ENCODE measurements at places on chromosomes 11 and 22. TPM values are rescaled to one million over a fixed set of nuclear protein-coding genes. Genes with fewer than 3 reads are reported as not detected.

The HBG2 gene
- not detected for total RNA-seq

The SERPINH1 gene
- 266 TPM for total RNA-seq

DNA sequence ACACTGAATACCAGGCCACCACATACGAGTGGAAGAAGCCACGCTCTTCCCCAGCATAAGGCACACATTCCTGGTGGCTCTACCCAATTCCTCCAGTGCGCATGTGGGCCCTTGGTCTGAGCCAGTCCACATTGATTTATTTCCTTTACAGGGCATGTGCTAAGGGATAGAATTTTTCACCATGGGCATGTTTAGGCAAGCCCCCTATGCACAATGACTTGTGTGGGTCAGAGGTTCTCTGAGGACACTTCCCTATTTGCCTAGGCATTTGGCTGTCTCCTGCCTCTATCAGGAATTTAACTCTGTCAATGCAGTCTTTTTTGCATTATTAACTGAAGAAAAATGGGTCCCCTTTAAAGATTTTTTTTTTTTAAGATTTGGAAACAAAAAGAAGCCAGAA is 718.1 kb downstream of the NTM start:
- no peaks in the 10 kb centered on the region for H3K4me1 ChIP-seq
- H3K36me3 ChIP-seq = no peaks in the 10 kb centered on the region
- no peak for DNase-seq
- no peak overlapping the region for H3K4me3 ChIP-seq
- H3K27ac ChIP-seq = no peak overlapping the region

- no peak overlapping the region for H3K27ac ChIP-seq
- no peak overlapping the region for H3K4me3 ChIP-seq
- no peaks in the 10 kb centered on the region for H3K27me3 ChIP-seq
- no peaks in the 10 kb centered on the region for H3K4me1 ChIP-seq
- DNase-seq = no peak
- H3K36me3 ChIP-seq = no peaks in the 10 kb centered on the region
Measured at GRCh38 chr11:82229341-82229740, 504.3 kb downstream of the FAM181B start.

- H3K4me1 ChIP-seq = peaks cover 26% of the 10 kb centered on the region
- no peak for DNase-seq
- H3K4me3 ChIP-seq = no peak overlapping the region
- no peaks in the 10 kb centered on the region for H3K36me3 ChIP-seq
Measured at GRCh38 chr11:126319374-126319740, 15.5 kb downstream of the DCPS start.
